ENCODE measurements at places on chromosomes 3 and 15.

- no peak for DNase-seq
Observed at GRCh38 chr15:67828278-67828968, 3.1 kb downstream of the SKOR1 start.

DNA sequence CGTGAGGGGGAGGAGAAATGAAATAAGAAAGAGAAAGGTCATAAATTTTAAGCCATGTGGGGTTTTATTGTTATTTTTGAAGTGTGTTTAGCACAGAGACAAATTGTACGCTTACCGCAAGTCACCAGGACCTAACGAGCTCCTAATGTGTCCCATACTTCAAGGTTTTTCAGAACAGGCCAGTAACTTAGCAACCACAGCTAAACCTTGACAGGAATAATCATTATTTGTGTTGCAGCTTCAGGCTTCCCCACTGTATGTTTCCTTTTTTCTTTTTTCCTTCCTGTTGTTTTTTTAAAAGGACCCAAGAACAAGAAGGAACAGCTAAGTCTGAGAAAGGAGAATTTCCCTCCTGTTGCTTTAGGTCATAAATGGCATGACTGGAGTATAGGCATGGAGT is 160.8 kb downstream of the TUSC7 start:
- DNase-seq, result no peak

GRCh38 chr3:146732325-146732724 is 127.2 kb upstream of the PLSCR5 start:
- no peak for DNase-seq

GRCh38 chr15:60530653-60531052 is 51.7 kb upstream of the ICE2 start:
- DNase-seq, result no peak

GRCh38 chr15:42085236-42085605 is 9.1 kb downstream of the PLA2G4D start:
- DNase-seq, result no peak

DNA sequence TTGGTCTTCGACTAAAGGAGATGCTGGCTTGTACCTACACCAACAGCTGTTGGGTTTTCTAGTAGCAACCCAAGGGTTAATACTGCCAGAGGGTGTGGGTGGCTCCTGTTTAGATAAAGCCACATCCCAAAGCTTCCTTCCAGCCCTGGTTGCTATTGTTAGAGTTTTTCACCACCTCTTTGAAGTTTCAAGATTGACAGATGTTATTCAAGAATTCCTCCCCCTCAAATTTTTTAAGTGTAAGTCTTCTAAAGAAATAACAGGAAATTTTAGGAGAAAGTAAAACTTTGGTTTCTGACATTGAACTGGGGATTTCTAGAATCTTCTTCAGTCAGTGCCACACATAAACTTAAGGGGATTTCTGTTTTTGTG is 60.9 kb downstream of the TGFBR2 start:
- no peak for DNase-seq

DNA sequence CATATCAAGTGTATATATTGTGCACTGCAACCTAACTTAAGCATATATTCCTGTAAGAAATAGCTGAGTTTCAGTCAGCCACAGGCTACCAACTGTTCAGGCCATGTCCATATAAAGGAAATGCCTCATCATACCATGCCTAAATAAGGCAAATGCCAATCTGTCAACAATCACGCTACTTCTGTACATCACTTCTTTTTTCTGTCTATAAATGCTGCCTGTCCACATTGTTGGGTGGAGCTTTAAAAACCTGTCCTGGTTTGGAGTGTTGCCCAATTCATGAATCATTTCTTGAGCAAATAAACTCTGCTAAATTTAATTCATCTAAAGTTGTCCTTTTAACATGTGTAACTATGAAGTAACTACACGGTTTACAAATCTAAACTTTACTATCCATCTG is 1091.9 kb downstream of the NSUN3 start:
- no peak for DNase-seq

- DNase-seq, result no peak
Observed at GRCh38 chr3:164806188-164806587, 272.1 kb downstream of the SI start.

- DNase-seq, result no peak
Observed at GRCh38 chr3:59876533-59877062, 826.8 kb upstream of the CFAP20DC start.

DNA sequence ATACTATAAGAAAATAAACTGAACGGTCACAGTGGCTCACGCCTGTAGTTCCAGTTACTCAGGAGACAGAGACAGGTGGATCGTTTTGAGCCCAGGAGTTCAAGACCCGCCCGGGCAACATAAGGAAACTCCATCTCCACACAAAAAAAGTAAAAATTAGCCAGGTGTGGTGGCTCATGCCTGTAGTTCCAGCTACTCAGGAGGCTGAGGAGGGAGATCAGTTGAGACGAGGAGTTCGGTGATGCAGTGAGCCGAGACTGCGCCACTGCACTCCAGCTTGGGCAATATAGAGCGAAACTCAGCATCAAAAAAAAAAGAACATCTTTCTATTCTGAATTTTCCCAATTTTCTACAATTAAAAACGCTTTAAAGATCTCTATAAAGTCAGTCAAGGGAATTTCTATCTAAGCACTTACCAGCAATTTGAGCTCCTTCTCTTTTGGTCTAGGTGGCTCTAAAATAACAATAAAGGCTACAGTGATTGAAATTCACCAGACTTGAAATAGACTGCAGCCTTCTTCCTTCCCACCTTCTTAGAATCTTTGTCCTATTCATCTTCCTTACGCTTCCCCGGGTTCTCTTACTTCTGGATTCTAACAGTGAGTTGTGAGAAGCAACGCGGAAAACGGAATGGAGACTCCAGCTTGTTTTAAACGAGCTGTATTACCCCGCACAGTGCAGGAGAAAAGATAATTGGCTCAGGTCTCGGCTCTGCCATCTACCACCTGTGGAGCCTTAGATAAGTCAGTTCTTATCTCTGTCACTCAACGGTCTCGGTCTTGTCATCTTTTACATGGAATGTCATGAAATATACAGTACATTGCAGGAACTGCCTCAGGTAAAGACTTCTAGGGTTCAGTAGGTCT is 812 bp upstream of the SEC62 start:
- DNase-seq, result no peak

DNA sequence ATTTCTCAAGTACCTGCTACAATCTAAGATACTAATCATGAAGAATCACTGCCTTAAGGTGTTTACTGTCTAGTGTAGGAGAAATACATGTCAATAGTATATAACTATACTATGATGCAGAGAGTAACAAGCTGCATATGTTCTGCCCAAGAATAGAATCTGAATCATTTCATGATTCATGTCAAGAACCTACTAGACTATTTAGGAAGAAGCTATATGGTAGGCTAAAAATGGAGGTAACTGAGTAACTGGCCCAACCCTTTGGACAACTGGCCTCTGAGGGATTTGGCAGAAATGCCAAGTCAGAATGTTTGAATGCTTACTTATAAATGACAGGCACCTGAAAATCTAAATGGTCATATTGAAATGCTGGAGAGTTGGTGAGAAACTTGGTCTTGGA is 59.9 kb upstream of the DGKG start:
- DNase-seq, result no peak

DNA sequence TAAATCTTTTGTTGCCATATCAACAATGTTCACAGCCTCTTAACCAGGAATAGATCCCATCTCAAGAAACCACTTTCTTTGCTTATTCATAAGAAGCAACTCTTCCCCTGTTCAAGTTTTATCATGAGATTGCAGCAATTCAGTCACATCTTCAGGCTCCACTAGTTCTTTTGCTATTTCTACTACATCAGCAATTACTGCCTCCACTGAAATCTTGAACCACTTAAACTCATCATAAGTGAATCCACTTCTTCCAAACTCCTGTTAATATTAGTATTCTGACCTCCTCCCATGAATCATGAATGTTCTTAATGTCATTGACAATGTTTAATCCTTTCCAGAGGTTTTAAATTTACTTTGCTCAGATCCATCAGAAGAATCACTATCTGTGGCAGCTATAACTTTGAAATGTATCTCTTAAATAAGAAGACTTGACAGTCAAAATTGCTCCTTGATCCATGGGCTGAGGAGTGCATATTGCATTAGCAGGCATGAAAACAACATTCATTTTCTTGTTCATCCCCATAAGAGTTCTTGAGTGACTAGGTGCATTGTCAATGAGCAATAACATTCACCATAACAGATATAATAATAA is 205.9 kb downstream of the DTWD1 start:
- DNase-seq, result no peak

- DNase-seq, result no peak
Observed at GRCh38 chr3:12935023-12935860, 93.9 kb upstream of the RPL32 start.
